ENCODE measurements at places on chromosomes 5 and 9.

- peak; percentile 68 for DNase-seq
These were observed 37.2 kb downstream of the PLAC8L1 start for GRCh38 chr5:146068206-146068605.

DNA sequence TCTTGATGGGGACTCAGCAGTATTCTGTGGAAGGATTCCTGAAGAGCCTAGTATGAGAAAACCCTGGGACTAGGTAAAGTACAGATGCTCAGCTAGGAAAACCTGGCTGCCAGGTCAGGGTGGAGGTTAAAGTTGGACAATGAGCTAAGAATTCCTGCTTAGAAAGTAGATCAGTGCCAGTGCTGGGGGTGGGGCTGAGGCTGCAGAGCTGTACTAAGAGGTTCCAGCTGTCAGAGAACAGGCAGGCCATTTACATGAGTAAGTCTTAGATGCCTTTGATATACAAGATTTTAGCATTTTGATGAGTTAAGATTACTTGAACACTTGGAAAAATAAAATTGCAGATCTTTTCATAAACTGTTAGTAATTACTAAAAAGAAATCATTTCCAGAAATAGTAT lies 332.3 kb upstream of the NUDT12 start:
- no peak for DNase-seq

DNA sequence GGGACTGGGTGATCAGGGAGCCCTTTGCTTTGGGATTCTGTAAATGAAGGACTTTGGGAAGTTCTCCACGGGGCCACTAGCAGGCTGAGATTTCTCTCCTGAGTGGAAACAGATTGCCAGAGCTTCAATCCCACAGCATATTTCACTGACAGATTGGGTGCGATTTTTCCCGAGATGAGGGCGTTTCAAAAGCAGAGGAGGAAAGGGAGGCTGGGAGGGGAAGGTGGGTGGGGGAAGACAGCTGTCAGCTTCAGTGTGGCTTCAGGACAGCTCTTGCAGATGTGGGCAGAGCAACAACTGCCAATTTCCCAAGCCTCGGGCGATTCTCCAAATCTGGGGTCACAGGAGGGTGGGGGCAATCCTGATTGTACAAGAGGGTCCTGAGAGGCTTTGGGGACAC lies 258.5 kb upstream of the ADRA1B start:
- no peak for DNase-seq

- DNase-seq, result no peak
These were observed 39.7 kb upstream of the NIPBL start for GRCh38 chr5:36836831-36837230.

- peak; percentile 63 for DNase-seq
These were observed 1.1 kb upstream of the SPIN1 start for GRCh38 chr9:88387036-88387551.

DNA sequence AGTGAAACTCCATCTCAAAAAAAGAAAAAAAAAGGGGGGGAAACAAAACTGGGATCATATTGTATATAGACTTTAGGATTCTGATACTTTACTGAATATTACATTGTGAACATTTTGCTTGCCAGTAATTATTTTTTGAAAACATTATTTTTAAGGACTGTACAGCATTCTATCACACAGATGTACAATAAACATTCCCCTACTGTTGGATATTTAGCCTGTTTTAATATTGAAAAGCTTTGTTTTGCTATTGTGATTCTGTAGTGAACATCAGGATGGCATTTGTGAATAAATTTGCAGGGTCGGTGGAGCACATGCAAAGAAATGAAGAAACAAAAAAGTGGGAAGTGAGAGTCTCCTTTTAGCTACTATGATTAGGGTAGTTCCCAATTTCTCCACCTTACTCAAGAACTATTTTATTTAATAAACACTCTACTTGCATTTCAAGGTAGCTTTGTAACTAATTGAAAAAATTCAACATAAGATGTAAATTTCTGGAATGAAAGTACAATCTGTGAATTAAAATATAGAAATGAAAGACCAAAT lies 18.7 kb downstream of the RASGRF2 start:
- no peak for DNase-seq

GRCh38 chr9:88697764-88698432 lies 162.9 kb downstream of the NXNL2 start:
- no peak for DNase-seq

DNA sequence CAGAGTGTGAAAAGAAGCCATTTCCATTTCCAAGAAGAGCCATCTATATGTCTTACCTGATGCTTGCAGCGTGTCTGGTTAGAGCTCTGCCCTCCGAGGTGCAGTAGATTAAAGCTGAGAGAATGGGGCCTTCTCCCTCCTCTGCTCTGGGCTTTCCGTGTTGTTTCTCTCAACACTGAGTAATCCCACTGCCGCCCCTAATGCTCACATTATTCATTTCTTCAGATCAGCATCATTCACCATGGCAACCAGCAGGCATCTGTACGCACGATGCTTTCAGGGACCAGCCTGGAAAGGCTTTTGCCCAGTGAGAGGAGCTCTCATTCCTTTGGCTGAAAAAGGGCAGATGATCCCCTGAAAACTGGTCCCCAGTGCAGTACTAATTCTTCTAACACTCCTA lies 79.6 kb downstream of the CYFIP2 start:
- DNase-seq, result no peak

- DNase-seq, result no peak
These were observed 199.0 kb upstream of the MVB12B start for GRCh38 chr9:126127591-126127990.

Measured in body of pancreas (tissue), 4 donors.